ENCODE measurements at places on chromosomes 7 and 10. TPM values are rescaled to one million over a fixed set of nuclear protein-coding genes. Genes with fewer than 3 reads are reported as not detected.

DNA sequence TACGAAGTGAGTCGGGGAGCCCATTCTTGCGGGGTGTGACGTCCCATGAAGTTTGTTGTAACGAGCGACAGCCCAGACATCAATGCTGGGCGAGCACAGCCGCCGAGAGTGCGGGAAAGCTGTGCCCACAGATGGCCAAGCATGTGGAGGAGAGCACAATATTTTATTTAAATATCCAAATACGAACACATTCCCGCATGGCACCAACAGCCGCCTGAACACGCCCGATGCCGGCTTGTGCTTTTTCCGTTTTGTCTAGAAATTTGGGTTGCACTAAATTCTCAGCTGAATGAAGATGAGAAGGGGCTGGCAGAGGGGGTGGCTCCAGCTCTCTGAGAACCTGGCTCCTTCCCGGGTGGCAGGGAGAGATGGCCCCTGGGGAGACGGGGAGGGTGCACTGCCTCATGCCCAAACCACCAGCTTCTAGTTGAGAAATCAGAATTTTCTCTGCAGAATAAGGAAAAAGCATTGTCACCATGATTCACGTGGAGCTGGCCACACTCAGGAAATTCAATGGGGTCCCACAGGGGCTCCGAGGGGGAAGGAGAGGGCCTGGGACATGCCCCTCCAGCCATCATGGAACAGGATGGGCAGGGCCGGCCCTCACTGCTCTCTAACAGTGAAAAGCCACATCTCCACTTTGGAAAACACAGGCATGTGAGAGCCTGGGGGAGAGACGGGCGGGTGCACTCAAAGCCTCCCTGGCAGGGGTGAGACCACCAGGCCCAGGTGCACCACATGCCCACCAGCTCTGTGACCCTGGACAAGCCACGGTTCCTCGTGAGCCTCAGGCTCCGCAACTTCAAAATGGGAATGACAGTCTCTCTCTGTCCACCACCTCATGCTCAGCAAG lies 48.3 kb downstream of the EBF3 start:
- DNase-seq, result no peak

- no peak for DNase-seq
Measured at GRCh38 chr10:101065481-101066145, 3.8 kb downstream of the KAZALD1 start.

The FAM25A gene
- not detected for total RNA-seq

The CALML3 gene
- total RNA-seq, result not detected

The POMZP3 gene
- total RNA-seq, result 7.1 TPM

DNA sequence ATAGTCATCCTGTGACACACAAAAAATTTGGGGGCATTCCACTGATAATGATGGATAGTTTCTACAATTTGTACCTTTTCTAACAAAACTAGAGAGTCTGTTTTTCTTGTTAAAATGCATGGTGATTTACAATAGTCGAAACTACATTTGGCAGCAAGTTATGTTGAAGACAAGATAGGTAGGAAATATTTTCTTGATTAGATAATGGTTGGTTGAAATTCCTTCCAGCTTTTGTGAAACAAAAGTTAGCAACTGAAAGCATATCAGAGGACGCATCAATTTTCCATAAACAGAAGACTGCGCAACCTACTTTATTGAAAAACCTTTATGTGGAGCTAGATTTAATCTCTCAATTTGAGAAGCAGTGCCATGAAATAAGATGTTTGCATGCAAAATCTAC lies 155.8 kb upstream of the GLI3 start:
- no peak for DNase-seq

DNA sequence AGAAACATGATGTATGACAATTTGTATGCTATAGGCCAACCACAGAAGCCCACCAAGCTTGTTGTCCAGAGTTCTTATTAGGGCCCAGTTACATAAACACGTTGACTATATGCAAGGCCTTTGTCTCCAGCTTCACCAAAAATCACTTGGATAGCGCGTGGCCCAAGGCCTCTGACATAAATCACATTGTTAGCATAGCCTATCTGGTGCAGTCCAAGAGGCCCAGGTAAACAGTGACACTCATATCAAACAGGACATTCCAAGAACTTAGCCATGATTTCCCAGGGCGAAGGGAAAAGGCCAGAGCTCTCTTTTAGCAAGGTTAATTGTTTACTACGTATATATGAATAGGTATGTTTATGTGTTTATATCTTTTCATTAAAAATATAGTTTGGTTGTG lies 337.2 kb upstream of the CELF2 start:
- DNase-seq, result no peak

GRCh38 chr10:49178489-49179471 lies 9.4 kb downstream of the TMEM273 start:
- DNase-seq, result no peak

The RBP4 gene
- not detected for total RNA-seq

GRCh38 chr7:26593393-26593792 lies 271.0 kb downstream of the SKAP2 start:
- DNase-seq, result no peak

The ZDHHC4 gene
- total RNA-seq, result 33.0 TPM

GRCh38 chr10:7184660-7185366 lies 226.0 kb downstream of the SFMBT2 start:
- DNase-seq, result no peak

DNA sequence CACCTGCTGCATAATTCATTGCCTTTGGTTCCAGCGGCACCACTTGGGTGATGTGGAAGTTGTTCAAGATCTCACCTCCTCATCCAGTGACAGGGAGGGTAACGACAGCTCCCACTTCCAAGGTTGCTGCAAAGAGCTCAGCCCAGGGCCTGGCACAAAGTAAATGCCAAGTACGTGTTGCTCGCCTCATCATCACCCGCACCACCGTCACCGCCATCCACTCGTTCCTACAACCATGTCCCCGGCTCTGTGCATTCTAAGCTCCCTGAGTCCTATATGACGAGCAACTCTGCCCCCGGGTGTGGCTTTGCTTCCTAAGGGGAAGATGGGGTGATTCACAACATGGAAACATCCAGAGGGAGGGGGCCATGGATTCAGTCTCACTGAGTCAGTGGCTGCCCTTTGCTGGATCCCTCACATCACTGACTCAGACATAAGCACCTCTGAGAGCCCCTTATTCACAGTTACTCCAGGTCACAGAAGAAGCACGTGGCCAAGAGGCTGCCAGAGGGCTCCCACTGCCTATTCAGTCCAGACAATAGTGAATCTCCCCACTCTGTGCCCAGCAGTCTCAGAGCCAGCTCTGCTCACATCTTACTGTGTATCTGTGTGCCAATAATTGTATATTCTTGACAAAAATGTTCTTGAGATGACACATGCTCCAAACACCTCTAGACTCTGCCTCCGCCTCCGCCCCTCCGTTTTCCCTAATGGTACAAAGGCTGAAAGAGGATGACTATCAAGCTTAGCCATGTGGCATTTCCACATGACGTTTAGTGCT lies 159.1 kb downstream of the GFRA1 start:
- DNase-seq, result no peak

GRCh38 chr7:27251136-27251651 lies 8.6 kb downstream of the EVX1 start:
- no peak for DNase-seq

The WNT8B gene
- not detected for total RNA-seq

- DNase-seq, result no peak
Measured at GRCh38 chr7:36202398-36202797, 49.3 kb downstream of the EEPD1 start.

GRCh38 chr10:34661580-34661979 lies 153.5 kb downstream of the PARD3 start:
- DNase-seq, result no peak

DNA sequence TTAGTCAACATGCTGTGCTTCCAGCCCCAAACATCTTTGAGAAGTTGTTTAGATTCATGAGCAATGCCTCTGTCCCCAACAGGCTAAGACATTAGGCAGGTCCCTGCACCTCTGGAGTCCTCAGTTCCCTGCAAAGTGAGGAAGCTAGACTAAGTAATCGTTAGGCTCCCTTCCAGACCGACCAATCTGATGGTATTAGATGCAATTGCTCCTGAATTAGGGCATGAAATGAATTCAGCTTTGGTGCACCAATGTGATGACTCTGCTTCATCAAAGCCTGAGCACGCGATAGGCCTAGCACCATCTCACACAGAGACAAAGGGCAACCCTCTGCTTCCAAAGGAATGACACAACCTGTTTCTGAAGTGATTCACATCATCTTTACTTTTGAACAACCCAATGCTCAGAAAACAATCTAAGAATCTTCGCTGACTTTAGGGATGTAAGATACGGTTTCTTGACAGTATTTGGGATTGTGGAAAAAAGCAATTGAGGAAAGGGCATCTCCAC lies 723 bp upstream of the TES start:
- no peak for DNase-seq

- peak; percentile 69 for DNase-seq
Measured at GRCh38 chr7:139775829-139776266, 1.9 kb downstream of the HIPK2 start.

GRCh38 chr7:17490825-17491224 lies 192.4 kb downstream of the AHR start:
- no peak for DNase-seq

- no peak for DNase-seq
Measured at GRCh38 chr7:155878250-155878649, 66.0 kb upstream of the SHH start.

The IGFBP3 gene
- 247 TPM for total RNA-seq

The PIK3AP1 gene
- total RNA-seq, result 0.10 TPM

GRCh38 chr10:127926455-127926854 lies 19.6 kb downstream of the PTPRE start:
- no peak for DNase-seq

GRCh38 chr10:88744002-88744401 lies 15.8 kb upstream of the LIPN start:
- no peak for DNase-seq

GRCh38 chr10:128047991-128048818 lies 78.0 kb downstream of the MKI67 start:
- DNase-seq, result peak; percentile 23

DNA sequence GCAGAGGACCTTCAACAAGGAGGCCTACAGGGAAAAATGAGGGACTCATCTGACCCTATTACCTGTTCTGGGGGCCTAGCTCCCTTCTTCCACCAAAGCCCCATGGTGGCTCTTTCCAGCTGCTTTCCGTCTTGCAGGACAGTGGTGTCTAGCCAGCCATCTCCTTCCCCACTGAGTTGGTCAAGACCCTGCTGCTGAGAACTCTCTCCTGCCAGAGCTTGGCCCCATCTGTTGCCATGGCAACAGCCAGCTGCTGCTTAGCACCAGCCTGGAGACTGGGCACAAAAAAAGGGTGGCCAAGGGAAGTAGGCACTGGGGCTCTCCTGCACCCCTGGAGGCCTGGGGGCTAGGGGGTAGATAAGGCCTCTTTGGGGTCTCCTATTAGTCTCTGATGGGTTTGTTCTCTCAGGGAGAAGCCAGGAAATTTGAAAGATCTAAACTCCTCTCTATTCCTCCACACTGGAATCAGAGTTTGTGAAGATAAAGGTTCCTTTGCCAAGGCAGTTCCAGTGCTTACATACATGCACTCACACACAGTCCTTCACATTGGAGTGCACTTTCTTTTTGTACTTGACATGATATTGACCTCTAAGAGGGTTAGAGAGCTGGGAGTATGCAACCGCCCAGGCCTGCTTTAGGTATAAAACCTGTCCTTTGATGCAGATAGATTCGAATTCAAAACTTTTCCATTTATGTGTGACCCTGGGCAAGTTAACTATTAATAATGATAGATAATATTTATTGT lies 15.8 kb downstream of the TSPAN33 start:
- no peak for DNase-seq

DNA sequence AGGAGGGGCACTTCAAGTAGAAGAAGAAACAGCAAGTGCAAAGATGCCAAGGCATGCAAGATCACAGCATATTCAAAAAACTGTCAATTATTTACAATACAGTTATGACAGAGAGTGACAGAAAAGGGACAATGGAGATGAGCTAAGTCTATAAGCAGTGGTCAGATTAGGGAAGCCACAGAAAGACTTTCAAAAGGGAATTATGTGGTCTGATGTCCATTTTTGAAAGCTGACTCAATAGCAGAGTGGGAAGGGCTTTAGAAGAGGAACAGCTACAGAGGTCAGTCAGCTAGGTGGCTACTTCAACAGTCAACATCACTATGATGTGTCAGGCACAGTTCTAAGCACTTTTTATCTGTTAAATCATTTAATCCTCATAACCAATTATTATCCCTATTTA lies 45.2 kb upstream of the SPOCK2 start:
- no peak for DNase-seq

DNA sequence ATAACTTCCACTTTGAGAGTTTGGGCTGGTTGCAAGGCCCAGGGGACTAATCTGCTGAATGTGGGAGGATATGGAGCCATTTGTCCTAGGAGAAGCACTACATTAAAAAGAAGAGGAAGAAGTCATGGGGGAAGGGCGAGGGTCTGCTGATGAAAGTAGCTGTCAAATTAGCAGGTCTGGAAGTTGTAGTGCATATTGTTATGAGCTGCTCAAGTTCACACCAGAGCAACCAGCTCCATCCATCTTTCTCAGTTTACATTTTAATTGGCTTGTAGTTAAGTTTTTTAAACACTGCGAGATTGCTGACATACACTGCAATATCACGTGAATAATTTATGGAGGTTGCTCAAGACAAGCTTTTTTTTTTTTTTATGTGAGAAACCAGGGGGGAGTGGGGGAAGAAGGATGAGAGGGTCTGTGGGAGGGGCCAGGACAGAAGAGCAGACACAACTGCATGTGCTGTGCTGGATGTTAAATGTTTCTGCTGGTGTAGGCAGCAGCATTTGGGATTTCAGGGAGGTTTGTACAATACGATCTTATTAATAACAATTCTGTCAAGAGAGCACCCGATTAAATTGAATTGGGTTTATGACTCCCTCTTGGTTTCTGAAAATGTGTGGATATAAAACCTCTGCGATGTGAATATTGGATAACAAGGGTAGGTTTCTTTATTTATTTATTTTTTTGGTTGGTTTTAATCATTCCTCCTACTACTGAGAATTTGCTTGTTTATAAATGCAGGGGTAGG lies 759.0 kb upstream of the GALNT17 start:
- no peak for DNase-seq

The CYP2C18 gene
- not detected for total RNA-seq

- DNase-seq, result no peak
Measured at GRCh38 chr7:123782071-123782798, 33.4 kb upstream of the WASL start.

DNA sequence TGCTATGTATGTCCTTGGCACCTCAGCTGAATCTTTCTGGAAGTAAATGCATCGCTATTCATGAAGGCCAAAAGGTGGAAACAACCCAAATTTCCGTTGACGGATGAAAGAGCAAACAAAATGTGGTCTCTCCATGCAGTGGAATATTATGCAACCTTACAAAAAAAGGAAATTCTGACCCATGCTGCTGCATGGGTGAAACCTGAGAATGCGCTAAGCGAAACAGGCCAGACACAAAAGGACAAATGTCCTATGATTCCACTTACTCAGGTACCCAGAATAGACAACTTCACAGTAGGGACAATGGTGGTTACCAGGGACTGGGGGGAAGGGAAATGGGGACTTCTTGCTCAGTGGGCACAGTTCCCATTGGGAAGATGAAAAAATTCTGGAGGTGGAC lies 158.8 kb downstream of the CAMK1D start:
- no peak for DNase-seq

The COMTD1 gene
- total RNA-seq, result 20.8 TPM

The TRIM73 gene
- 2.6 TPM for total RNA-seq

All from glomerular endothelial cell (primary cell).